ENCODE measurements at places on chromosomes 1 and 21. TPM values are rescaled to one million over a fixed set of nuclear protein-coding genes. Genes with fewer than 3 reads are reported as not detected.

The RORC gene
- not detected for total RNA-seq

The CELF3 gene
- not detected for total RNA-seq

The VASH2 gene
- total RNA-seq, result not detected

The BTBD19 gene
- total RNA-seq, result 23.4 TPM

The TMEM125 gene
- total RNA-seq, result not detected

The PTGS2 gene
- total RNA-seq, result 113 TPM

The AVPR1B gene
- total RNA-seq, result not detected

The PLA2G2F gene
- total RNA-seq, result not detected

The PTAFR gene
- 0.14 TPM for total RNA-seq

The PWP2 gene
- total RNA-seq, result 1.8 TPM

The TMEM50A gene
- 89.9 TPM for total RNA-seq

The ATP5IF1 gene
- total RNA-seq, result 93.9 TPM

The TMEM201 gene
- 13.0 TPM for total RNA-seq

The OR2G6 gene
- under 0.01 TPM for total RNA-seq

The C1orf21 gene
- 14.5 TPM for total RNA-seq

The RGS5 gene
- total RNA-seq, result 2.2 TPM

The GJA8 gene
- not detected for total RNA-seq

The TSPAN1 gene
- total RNA-seq, result 0.86 TPM

The TFF1 gene
- total RNA-seq, result not detected

The OR2M3 gene
- under 0.01 TPM for total RNA-seq

The TEX50 gene
- not detected for total RNA-seq

The AKR1A1 gene
- total RNA-seq, result 108 TPM

The OLFML3 gene
- 238 TPM for total RNA-seq

The ESRRG gene
- total RNA-seq, result not detected

The IFNAR2 gene
- total RNA-seq, result 5.2 TPM

The HPCA gene
- total RNA-seq, result not detected

The WNT3A gene
- total RNA-seq, result not detected

The PRMT2 gene
- 145 TPM for total RNA-seq

The CCDC27 gene
- total RNA-seq, result not detected

The FCAMR gene
- not detected for total RNA-seq

The RIPPLY3 gene
- total RNA-seq, result not detected

The ATP6V1G3 gene
- not detected for total RNA-seq
